CD4-positive, alpha-beta memory T cell (primary cell): ENCODE measurements at places on chromosomes 5 and 9. TPM values are rescaled to one million over a fixed set of nuclear protein-coding genes. Genes with fewer than 3 reads are reported as not detected.

- no peak for DNase-seq
These were observed 6.3 kb downstream of the ARL15 start for GRCh38 chr5:54304040-54304439.

DNA sequence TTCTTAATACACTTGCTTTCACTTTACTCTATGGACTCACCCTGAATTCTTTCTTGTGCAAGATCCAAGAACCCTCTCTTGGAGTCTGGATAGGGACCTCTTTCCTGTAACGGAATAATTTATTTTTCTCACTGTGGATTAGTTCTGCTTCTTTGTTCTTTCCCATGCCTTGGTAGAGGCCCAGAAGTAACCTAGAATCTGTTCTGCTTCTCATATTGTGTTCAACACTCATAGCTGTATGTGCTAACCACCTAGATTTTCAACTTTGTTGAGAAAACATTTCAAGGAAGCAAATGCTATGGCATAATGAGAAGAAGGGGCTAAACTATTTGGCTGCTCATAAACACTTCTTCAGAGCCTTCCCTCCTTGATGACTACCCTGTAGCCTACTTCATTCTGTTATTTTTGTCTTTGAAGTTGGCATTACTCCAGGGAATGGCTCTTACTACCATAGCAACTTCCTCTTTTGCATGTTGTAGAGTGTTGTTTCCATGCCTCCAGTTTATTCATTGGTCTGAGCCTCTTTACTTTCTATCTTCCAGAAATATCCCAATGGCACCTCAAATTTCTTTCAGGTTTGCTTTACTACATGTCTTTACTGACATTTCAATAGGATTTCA lies 74.3 kb downstream of the KIAA0825 start:
- DNase-seq: no peak

GRCh38 chr5:93621327-93621798 lies 38.3 kb downstream of the NR2F1 start:
- no peak for DNase-seq

GRCh38 chr9:6910032-6910431 lies 152.3 kb downstream of the KDM4C start:
- DNase-seq: no peak

GRCh38 chr5:14443671-14444093 lies 137.9 kb upstream of the OTULINL start:
- no peak for DNase-seq

- DNase-seq: no peak
These were observed 25.9 kb upstream of the TESK1 start for GRCh38 chr9:35579130-35579529.

GRCh38 chr9:107153336-107153735 lies 129.7 kb upstream of the RAD23B start:
- no peak for DNase-seq

DNA sequence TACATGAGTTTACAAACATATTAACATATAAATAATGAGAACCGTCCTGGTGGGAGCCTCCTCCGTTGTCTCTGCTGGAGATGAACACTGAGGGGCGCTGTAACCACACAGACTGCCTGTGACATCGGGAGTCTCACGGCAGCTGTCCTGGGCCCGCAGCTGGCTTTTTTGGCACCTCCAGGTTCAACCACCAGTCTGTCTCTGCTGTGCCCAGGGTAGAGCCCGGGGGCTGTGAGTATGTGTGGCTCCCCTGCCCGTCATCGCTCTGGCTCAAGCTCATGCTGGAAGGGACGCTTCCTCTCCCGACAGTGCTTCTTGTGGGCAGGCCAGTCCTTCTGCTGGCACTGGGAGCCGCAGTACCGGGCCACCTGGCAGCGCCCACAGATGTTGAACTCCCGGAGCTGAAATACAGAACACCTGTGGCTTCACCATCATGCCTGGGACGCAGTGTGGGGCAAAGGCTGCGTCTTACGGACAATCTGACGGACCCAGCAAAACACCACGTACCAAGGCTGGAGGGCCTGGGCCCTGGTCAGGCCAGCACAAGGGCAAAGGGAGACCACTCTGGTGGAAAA lies 3.6 kb upstream of the DPH7 start:
- DNase-seq: no peak

DNA sequence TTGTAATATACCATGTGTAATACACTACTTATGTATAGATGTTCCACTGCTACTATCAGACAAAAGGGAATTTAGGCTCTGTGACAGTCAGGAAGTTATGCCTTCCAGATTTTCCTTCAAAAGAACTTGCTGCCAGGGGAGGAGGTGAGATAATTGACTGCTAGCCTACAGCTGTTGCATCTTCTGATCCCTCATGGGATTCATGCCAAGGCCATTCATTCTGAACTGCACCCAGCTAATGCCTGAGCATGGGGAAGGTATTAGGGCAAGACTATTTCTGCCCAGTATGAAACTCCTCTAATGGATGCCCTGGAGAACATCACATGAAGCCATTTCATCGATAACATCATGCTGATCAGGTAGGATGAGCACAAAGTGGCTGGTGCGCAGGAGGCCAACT lies 746.5 kb upstream of the ZNF608 start:
- no peak for DNase-seq

DNA sequence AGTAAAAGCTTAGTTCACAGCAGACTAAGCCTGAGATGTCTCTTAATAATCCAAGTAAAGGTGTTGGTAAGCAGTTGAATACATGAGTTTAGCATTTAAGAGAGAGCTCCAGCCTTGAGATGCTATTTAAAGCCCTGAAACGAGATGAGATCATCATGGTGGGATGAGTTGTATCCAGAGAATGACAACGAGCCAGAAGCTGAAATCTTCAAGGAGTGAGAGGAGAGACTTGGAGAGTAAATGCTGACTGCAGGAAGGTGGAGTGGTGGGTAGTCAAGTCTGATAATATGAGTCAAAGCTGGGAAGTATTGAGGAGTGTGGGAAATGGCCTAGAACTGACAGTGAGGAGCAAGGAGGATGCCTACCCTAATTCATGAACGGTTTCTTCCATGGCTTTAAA lies 53.7 kb downstream of the PLAC8L1 start:
- DNase-seq: no peak

DNA sequence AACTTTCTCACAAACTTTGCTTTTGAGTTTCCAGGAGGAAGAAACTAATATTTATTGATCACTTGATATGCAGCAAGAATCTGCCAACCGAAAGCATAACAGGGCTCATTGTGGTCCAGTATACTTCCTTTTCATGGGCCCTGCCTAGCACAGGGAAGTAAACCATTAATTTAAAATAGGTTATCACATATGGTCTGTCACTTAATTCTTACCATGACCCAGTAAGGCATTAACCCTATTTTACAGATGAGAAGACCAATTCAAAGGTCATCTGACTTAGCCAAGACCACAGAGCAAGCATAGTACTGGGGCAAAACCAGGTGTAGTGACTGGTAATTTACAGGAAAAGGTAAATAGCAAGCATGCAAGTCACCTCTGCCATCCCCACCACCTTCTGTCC lies 336.9 kb upstream of the DMAC1 start:
- DNase-seq: no peak

DNA sequence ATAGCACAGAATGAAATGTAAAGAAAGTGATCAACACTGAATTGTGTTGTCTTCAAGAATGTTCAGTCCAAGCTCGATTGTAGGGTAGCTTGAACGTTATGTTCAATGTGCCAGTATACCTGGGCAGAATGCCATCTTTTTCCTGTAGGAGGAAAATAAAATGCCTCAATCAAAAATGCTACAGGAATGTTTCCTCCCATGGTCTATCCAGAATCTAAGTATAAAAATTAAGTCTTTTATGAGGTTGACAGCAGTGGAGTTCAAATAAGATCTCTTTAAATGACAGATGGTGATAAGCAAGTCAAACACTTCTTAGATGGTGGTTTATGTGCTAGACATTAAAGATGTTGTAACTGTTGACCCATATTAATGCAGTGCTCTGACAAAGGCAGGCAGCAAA lies 488.6 kb downstream of the CSNK1G3 start:
- no peak for DNase-seq

- DNase-seq: no peak
These were observed 3.4 kb upstream of the CCDC187 start for GRCh38 chr9:136307215-136307750.

The C9orf153 gene
- 0.55 TPM for total RNA-seq
